Heart right ventricle (tissue), 16 donors: ENCODE measurements at places on chromosomes 1 and 21. TPM values are rescaled to one million over a fixed set of nuclear protein-coding genes. Genes with fewer than 3 reads are reported as not detected.

GRCh38 chr1:87136607-87137341 lies 191.9 kb upstream of the LMO4 start:
- DNase-seq, result no peak

- peak; percentile 79 for DNase-seq
These were observed 3.0 kb downstream of the AURKAIP1 start for GRCh38 chr1:1371746-1372711.

DNA sequence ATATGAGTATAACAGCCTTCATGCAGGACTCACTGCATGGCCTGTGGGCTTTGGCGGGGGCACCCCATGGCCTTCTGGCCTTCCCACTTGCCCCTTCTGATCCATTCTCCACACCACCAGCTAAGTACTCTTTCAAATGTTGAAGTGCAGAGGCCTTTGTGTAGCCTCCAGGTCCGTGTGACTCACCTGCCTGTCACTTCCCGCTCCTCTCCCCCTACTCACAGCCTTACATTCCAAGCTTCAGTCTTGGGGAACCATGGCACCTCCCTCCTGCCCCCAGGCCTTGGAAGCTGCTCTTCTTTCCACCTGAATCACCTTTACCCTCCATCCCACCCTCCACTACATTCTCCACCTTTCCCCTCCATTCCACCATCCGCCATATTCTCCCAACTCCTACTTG lies 69.6 kb downstream of the PGM1 start:
- DNase-seq, result no peak

GRCh38 chr1:8603220-8603616 lies 214.2 kb downstream of the RERE start:
- no peak for DNase-seq

- no peak for DNase-seq
These were observed 55.3 kb downstream of the APP start for GRCh38 chr21:26115305-26115704.

- no peak for DNase-seq
These were observed 98.6 kb upstream of the KRTAP19-8 start for GRCh38 chr21:31136891-31137290.

DNA sequence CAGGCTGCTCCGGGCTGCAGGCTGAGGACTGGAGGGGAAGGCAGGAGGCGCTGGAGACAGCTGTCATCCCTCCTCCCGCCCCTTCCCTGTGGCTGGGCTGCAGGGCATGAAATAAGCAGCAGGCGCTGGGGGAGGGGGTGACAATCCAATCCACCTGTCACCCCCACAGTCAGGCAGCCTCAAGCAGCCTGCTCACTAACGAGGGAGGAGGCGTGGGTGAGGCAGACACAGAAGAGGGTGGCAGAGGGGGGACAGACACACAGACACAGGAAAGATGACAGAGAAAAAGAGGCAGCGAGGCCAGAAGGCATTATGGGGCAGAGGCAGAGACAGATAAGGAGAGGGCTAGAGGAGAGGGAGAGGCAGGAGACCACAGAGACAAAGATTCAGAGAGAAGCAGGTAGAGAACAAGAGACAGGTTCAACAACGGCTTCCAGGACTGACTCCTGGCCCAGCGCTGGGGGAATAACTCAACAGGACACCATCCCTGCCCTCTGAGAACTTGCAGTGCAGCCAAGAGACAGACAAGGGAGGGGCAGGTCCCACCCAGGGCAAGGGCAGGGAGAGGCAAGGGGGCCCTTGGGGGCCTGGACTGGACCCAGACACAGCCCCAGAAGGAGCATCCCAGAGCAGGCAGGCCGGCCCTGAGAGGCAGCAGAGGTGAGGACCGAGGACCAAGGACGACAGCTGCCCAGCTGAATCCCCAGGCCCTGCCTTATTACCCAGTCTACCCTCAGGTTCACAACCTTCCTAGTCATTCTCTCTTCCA lies 11.2 kb downstream of the MEF2D start:
- peak; percentile 71 for DNase-seq

DNA sequence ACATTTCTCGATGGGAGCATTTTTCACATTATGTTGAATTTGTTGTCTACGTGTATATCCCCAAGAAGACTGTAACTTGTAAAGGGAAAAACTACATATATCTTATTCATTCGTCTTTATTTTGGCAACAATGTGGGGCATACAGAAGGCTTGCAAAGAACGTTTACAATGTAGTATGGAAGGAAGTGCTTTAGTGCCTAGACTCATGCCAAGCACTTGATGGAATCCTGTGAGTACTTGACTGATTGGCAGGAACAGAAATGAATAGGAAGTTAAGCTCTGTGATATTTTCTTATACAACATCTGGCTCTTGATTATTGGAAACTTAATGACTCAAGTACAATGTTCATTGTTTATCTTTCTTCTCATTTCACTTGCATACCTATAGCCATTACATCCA lies 284.4 kb downstream of the LRRC7 start:
- no peak for DNase-seq

- DNase-seq, result no peak
These were observed at the start of the genes LEPR and LEPROT for GRCh38 chr1:65420590-65421350. Gene LEPR, plus strand, starts transcription at chr1:65420668. Its CDS starts 144,898 bp downstream, at chr1:65565566. Gene LEPROT, plus strand, starts transcription at chr1:65420668. Its CDS starts 57 bp downstream, at chr1:65420725.

DNA sequence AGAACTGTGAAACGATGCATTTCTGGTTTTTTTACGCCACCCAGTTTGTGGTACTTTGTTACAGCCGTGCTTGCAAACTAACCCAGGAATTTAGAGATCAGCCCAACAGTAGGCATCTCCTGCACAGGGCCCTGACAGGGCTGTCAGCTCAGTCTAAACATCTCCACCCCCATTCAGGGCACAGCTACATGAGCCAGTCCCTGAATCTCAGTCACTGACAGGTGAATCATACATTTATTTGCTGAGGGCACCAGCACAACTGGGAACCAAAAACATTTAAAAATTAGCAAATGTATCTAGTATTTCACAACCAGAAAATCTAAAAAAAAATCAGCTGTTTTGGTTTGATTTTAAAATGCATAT lies 30.7 kb downstream of the PRDX6 start:
- DNase-seq, result no peak

Gene PTGFR
- 0.43 TPM for total RNA-seq

Gene OR10X1
- not detected for total RNA-seq

Gene TNFSF4
- 0.26 TPM for total RNA-seq

Gene CD1B
- total RNA-seq, result not detected

Gene HMCN1
- total RNA-seq, result 10.1 TPM

Gene B3GALT2
- total RNA-seq, result 51.1 TPM
